ENCODE measurements at places on chromosomes 11 and 22. TPM values are rescaled to one million over a fixed set of nuclear protein-coding genes. Genes with fewer than 3 reads are reported as not detected.

Gene RAG2
- not detected for total RNA-seq

Gene OR5B12
- not detected for total RNA-seq

Gene MYH9
- 367 TPM for total RNA-seq

GRCh38 chr11:79101656-79102055, 339.2 kb downstream of the TENM4 start:
- no peak for DNase-seq

Data from left cardiac atrium (tissue), 4 donors.